ENCODE measurements at places on chromosomes 11 and 22. TPM values are rescaled to one million over a fixed set of nuclear protein-coding genes. Genes with fewer than 3 reads are reported as not detected.

The PAFAH1B2 gene
- total RNA-seq: 55.6 TPM

The DBX1 gene
- not detected for total RNA-seq

The KCNE3 gene
- not detected for total RNA-seq

The SBF2 gene
- total RNA-seq: 17.1 TPM

The MMP1 gene
- total RNA-seq: not detected

The OR4D9 gene
- not detected for total RNA-seq

DNA sequence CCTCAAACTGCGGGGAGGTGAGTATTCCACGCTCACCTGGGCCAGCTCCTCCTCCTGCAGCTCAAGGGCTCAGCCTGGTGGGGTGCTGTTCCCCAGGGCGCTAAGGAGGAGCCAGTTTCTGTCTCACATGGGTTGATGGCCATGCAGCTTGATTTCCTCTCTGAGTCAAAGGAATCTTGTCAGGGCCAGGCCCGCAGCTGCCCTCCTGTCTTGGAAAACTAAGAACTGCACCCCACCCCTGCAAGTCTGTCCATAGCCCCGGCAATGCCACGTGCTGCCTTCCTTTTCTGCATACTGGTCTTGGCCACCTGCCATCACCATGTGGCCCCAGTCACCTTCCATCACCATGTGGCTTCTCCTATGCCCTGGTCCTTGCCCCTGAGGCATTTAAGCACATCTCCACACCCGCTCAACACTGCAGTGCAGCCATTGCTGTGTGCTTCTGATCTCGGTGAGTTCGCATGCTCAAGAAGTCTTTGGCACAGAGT lies 35.2 kb upstream of the CLDN5 start:
- no peak for DNase-seq

- DNase-seq: no peak
These were observed 401.7 kb downstream of the TENM4 start for GRCh38 chr11:79039122-79039521.

GRCh38 chr11:18790883-18791206 lies 753 bp downstream of the PTPN5 start:
- DNase-seq: no peak

GRCh38 chr22:20673295-20674195 lies 100.4 kb upstream of the SERPIND1 start:
- no peak for DNase-seq

DNA sequence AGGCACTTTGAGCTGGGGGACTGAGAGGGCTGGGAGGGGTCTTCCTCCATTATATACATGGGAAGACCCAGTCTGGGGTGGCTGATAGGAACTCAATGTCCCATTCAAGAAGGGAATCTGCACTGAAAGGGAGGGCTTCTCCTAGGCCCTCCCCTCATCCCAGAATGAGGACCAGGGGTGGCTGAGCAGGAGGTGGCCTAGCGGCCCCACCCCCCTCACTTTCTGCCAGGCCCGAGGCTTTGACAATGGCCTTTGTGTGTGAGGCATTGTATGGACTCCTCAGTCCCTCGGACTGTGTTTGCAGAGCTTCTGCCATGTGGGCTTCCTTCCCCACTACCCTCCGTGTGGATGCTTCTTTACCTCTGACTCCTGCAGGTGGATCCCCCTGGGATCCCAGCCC lies 65.7 kb downstream of the NECTIN1 start:
- no peak for DNase-seq

DNA sequence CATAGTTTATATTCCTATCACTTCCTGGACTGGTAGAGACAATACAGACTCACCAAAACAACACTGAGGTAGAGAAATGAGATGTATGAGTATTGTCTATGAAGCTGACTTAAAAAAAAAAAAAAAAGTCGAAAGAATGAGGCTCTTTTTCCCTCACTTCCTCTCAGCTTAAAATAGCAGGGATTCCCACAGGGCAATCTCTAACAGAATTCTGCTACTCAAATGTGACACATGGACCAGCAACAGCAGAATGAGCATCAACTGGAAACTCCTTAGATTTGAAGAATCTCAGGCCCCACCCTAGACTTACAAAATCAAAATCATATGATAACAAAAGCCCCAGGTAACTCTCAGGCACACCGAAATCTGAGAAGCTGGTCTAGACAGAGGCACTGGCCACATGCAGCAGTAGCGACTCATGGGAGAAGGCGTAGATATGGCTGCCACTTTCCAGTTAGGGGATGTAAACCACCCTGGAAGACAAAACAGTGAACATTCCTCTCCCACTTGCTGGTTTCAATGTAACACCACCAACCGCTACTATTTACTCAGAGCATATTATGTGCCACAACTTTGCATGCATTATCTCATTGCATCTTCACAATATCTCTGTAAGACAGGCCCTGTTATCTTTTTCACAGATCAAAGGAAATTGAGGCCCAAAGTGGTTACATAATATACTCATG lies 128.0 kb downstream of the RBFOX2 start:
- DNase-seq: no peak

DNA sequence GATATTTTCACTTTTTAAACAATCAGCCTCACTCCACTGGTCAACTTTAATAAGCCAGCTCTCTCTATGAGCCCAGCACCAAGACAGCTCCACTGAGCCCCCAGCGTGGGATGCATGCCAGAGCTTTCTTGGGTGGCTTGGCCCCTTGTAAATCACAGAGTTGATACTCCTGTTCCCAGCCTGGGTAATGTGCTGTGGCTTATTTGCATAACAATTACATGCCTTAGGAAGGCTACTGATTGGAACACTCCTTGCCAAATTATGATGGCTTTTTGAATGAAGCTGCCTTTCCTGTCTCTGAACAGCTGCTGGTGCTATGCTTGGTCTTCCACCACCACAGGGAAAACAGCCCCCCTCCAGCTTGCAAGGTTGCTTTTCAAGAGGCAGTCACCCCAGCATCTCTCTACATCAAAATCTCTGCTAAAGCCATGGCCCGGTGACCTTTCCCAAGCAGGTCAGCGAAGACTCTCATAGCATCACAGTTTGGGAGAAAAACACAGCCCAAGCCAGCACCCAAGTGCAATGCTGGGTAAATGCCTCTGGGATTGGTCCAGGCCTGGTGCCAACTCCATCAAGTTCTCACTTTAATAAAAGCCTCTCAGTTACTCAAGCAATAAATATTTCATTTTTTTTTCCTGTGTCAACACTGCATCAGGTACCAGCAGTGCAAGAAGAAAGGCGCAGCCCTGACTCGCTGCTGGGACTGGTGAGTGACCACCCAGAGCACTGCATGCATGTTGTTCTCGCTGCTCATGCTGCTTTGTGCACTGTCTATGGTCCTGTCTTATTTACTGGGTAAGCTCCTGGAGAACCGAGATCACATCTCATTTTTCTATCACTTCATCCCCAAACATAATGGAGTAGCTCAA lies 549.3 kb downstream of the OPCML start:
- DNase-seq: no peak
